ENCODE measurements at places on chromosomes 1 and 21.
A peak's percentile ranks its signal among the peaks of the same experiment; 100 is the strongest.

- DNase-seq = no peak
Measured at GRCh38 chr1:214349781-214350180, 68.8 kb downstream of the SMYD2 start.

DNA sequence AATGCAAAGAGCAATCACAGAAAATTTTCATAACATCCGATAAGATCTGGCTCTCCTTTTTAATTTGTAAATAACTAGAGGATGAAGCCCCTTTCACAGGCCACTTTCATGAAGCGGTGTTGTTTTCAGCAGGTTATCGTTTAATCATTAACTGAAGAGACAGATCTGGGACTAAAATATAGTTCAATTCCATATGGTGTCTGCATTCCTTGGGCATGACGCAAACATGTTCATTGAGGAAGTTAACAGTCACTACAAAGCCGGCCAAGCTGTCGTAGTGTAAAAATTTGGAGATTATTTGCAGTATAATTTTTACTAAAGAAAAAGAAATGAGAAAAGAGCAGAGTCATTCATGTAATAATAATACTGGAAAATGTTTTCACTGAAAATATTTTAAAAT is 565.2 kb upstream of the ADAMTS5 start:
- DNase-seq = no peak

DNA sequence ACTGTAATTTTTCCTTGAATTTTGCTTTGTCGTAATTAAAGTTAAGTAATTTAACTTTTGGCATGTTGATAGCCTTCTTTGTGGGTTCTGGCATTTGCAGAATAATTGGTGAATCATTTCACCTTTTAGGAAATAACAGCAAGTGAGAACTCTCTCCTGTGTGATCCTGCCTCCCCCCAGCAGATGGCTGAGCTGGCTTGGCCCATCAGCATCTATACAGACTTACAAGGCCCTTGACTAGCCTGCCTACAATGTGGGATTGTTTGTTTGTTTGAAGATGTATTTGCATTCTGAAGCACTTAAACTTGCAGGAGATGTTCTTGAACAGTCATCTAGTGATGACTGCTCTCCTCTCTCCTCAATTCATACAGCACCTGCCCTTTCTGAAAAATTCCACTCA is 55.9 kb downstream of the MACO1 start:
- no peak for DNase-seq

DNA sequence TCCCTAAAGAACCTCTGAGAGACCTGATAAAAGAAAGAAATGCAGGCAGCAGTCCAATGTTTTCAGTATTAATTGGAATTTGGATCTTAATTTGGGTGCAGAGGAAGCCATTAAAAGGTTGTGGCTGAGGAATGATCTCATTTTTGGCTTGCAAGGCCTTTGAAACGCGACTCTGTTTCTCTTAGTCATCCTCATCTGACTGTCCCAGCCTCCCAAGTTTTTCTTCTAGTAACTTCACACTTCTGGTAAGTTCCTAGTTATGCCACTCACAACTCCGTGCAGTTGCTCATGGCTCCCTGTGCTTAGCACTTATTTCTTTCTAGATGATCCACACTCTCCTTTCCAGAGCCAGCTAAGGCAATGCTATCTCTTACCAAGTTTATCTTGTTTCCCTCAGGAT is 147.4 kb upstream of the USP24 start:
- no peak for DNase-seq

- no peak for DNase-seq
Measured at GRCh38 chr1:206651958-206652890, 16.9 kb downstream of the DYRK3 start.

DNA sequence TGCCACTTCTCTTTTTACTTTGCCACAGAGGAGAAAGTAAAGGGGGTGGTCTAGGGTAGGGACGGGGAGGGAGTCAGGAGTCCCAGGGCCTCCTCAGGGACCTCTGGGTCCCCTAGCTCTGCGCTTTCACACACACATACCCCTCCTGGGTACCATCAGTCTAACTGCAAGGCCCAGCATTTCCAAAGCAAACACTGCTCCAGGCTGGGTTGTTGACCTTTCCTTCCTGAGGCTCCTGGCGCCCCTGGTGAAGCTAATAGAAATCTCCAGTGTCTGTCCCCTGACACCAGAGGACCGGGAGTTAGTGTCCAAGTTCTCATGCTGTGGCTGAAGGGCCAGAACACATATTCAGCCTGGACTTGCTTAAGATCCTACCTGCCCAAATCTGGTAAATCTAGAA is 3.9 kb downstream of the TMEM63A start:
- no peak for DNase-seq

GRCh38 chr1:86110451-86111129 is 46.0 kb downstream of the COL24A1 start:
- DNase-seq = no peak

DNA sequence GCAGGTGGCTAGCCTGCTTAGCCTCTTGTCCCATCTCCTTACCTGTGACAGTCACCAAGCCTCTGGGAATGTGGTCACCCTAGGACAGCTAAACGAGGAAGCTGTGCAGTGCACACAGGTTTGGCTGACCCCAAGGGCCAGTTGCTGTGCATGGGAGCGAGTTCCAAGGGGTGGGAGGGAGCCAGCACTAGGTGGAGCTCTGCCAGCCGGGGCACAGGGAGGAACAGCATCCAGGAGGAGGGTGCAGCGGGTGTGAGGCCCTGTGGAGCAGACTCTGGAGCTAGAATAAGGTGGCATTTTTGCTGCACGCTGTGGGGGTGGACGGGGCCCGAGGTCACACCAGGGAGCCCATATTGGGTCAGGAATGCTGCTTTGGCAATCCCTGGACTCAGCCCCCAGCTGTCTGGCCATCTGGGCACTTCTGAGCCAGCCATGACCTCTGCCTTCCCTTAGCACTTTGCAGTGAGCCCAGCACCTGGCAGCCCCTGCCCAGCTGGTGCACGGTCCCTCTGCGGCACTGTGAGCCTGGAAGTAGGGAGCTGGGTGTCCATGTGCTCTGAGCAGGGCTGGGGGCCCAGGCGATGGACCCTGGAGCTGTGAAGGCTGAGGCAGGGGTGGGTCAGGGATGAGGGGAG is 8.7 kb downstream of the PDXK start:
- no peak for DNase-seq

- no peak for DNase-seq
Measured at GRCh38 chr1:228448372-228448771, 31.7 kb upstream of the TRIM17 start.

GRCh38 chr1:6466023-6466422 is at the start of gene TNFRSF25:
Gene TNFRSF25, minus strand, starts transcription at chr1:6466173. Its CDS starts 66 bp downstream, at chr1:6466107.
- peak; percentile 73 for DNase-seq
